NCI-H187 treated with DMSO at 0.1 percent for 48 hours (cell line): ENCODE measurements at places on chromosomes 3 and 15.

GRCh38 chr15:55574096-55574495, 14.0 kb downstream of the PYGO1 start:
- no peak for DNase-seq

DNA sequence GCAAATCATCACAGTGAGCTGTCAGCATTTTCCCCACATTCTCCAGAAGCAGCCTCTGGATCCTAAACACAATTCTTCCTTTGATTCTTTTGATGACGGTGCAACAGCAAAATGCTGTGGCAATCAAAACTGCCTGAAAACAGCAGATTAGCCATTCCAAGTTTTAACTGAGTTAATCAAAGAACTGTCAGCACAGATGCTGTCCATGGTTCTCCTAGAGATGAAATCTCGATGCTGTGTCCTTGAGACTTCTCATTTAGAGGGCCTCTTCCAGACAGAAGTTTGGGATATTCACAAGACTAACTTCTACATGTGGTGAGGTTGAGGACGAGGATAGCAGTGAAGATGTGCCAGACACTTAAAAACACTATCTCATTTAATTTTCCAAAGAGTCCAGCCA, 50.4 kb upstream of the GYG1 start:
- no peak for DNase-seq

DNA sequence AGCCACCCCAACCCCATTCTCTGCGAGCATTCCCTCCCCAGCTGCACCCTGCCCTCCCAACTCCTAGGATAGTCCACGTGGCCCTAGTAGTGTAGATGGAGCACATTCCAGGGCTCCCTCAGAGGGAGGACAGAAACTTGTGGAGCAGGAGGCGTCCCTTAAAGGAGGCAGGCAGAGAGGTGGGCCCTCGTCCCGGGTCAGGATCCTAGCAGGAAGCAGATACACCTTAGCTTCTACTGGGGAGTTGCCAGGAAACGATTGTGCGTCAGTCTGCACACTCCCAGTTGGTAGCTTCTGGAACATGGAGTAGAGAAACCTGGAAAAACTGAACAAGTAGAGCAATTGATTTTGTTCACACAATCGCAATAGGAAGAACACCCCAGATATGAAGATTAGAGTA, 43.9 kb upstream of the KLHL25 start:
- no peak for DNase-seq

GRCh38 chr3:152377184-152377570, 108.4 kb downstream of the MBNL1 start:
- no peak for DNase-seq

- no peak for DNase-seq
These were observed 360.6 kb upstream of the ATP10A start for GRCh38 chr15:26223720-26224119.

DNA sequence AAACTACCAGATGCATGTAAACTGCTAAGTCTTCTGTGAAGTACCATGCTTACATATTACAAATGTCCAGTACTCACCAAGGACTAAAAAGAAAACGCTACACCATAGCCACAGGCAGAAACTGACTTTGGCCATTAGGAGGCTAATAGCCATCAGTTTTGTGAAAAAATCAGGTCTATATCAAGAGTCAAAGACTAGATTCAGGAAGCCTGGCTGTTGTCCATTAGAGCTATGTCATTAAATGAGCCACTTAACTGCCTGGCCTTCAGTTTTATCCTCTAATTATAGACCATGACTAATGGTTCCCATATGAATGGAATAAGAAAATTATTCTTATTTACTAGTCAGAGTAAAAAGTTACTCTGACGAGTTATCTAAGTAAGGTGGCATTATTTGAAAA, 144.1 kb downstream of the VPS13C start:
- no peak for DNase-seq

- DNase-seq: no peak
These were observed 1.3 kb downstream of the DNAH1 start for GRCh38 chr3:52317208-52318000.

GRCh38 chr15:101411085-101411484, 78.4 kb downstream of the PCSK6 start:
- DNase-seq: no peak

- DNase-seq: no peak
These were observed 99.2 kb upstream of the NUDT16 start for GRCh38 chr3:131282379-131282778.

GRCh38 chr15:47725051-47725450, 7.7 kb downstream of the SEMA6D start:
- no peak for DNase-seq

DNA sequence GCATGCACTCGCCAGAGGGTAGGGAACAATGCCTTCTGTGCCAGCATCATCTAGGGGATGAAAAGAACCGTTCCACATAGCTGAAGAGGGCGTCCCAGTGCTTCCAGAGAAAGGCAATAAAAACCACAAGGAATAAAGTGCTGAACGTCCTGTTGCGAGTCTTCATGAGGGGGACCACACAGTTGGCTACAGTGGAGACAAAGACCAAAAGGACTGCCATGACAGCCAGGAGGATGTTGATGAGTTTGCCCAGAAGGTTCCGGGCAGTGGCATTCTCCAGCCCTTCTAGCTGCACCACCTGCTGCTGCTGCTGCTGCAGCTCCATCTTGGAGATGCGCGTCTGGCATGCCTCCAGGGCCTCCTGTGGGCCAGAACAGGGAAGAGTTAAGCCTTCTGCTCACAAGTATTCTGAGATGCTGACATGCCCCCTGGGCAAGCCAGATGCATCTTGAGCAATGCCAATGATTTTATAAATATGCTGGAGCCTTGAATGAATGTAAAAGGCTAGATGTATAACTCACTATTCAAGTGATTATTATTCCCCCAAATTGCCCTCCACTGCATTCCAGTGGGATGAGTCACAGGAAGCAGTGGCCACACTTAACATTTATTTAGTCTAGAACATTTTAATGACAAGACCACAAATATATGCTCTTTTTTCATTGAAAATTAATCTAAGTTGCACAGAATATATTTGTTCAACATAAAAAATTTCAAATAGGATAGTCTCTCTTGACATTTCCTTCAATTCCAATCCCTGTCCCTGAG, 45.1 kb upstream of the PLXND1 start:
- DNase-seq: no peak

DNA sequence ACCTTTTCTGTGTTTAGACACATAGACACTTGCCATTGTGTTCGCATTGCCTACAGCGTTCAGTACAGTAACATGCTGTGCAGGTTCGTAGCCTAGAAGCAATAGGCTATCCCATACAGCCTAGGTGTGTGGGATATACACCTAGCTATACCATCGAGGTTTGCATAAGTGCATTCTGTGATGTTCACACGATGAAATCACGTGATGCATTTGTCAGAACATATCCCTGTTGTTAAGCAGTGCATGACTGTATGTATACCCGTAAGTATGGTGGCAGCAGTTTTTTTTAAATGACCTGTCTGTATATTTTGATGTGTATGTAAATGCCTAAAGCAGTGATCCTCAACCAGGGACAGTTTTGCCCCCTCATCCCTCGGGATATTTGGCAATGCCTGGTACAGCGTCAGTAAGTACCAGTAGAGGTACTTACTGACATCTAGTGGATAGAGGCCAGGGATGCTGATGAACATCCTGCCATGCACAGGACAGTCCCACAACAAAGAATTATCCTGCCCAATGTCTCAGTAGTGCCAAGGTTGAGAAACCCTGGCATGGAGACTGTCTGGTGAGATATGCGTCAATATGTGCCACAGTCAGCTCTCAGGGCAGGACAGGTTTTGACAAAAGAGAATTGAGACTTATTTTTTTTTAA, 129.1 kb downstream of the HCN4 start:
- no peak for DNase-seq

GRCh38 chr3:82080792-82081191, 319.3 kb upstream of the GBE1 start:
- DNase-seq: no peak

GRCh38 chr3:65758438-65758837, 280.3 kb downstream of the MAGI1 start:
- DNase-seq: no peak

GRCh38 chr3:142844339-142844977, 44.4 kb downstream of the PCOLCE2 start:
- DNase-seq: no peak

DNA sequence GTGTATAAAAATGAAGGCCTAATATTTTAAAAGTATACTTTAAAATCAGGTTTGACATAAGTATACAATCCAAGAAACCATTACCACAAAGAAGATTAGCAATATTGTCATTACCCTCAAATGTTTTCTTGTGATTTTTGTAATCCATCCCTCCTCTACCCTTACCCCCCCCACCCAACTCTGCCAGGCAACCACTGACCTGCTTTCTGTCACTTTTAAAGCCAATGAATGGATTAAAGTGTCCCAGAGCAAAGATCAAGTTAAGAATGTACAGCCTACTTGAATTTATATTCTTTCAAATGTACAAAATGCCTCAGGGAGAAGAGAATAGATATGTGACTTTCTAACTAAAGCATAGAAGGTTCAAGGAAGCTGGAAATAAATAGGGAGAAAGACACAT, 1038.8 kb upstream of the GBE1 start:
- no peak for DNase-seq
